ENCODE measurements at places on chromosomes 5 and 9. TPM values are rescaled to one million over a fixed set of nuclear protein-coding genes. Genes with fewer than 3 reads are reported as not detected.

DNA sequence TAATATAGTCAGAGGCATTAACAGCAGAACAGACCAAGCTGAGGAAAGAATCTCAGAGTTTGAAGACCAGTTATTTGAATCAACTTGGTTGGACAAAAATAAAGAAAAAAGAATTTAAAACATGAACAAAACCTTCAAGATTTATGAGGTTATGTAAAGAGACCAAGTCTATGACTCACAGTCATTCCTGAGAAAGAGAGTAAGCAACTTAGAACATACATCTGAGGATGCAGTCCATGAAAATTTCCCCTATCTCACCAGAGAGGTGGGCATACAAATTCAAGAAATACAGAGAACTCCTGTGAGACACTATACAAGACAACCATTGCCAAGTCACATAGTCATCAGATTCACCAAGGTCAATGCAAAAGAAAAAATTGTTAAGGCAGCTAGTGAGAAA, 17.4 kb upstream of the C9orf72 start:
- no peaks in the 10 kb centered on the region for H3K27me3 ChIP-seq
- H3K4me3 ChIP-seq, result no peak overlapping the region
- H3K27ac ChIP-seq, result no peak overlapping the region
- DNase-seq, result no peak

DNA sequence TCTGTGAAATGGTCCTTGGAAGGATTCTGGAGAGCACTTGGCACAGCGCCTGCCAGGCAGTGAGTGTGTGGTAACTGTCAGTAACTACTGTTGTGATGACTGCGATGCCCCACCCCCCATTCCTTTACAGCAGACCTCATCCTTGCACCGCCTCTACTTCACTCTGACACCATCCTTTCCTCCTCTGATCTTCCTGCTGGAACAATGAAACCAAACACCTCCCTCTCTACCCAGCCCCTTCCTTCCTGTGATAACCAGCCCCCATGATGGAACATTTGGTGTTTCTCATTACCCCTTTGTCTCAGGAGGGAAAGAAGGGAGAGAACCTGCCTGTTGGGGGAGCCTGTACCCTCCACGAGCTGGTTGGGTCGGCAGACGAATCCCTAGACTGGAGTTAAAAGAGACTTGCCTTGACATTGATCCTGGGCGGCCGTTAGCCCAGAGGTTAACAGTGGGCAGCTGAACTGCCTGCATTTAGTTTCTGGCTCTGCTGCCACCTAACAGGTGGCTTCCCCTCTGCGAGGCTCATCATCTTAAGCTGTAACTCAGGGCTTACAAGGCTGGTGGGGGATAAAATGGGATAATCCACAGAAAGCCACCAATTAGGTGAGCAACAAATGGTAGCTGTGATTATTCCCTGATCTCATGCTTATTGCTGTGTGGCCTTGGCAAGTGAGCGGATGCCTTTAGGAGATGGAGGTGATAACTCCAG, 34.2 kb upstream of the GRPEL2 start:
- DNase-seq, result peak; percentile 52
- H3K27me3 ChIP-seq, result no peaks in the 10 kb centered on the region
- no peaks in the 10 kb centered on the region for H3K36me3 ChIP-seq
- H3K27ac ChIP-seq, result no peak overlapping the region
- no peak overlapping the region for H3K4me3 ChIP-seq
- no peaks in the 10 kb centered on the region for H3K4me1 ChIP-seq

- no peak overlapping the region for H3K4me3 ChIP-seq
- no peaks in the 10 kb centered on the region for H3K27me3 ChIP-seq
- H3K36me3 ChIP-seq, result no peaks in the 10 kb centered on the region
- H3K27ac ChIP-seq, result no peak overlapping the region
- DNase-seq, result no peak
- no peaks in the 10 kb centered on the region for H3K4me1 ChIP-seq
Measured at GRCh38 chr9:16950051-16950450, 79.6 kb upstream of the BNC2 start.

- H3K36me3 ChIP-seq, result no peaks in the 10 kb centered on the region
- H3K4me1 ChIP-seq, result peaks cover 7% of the 10 kb centered on the region
- H3K4me3 ChIP-seq, result no peak overlapping the region
- H3K27me3 ChIP-seq, result no peaks in the 10 kb centered on the region
- no peak for DNase-seq
Measured at GRCh38 chr9:129172816-129173215, 5.2 kb downstream of the IER5L start.

- no peak for DNase-seq
- H3K4me1 ChIP-seq, result no peaks in the 10 kb centered on the region
- H3K4me3 ChIP-seq, result no peak overlapping the region
- H3K27me3 ChIP-seq, result no peaks in the 10 kb centered on the region
Measured at GRCh38 chr5:61477788-61478187, 145.7 kb downstream of the ZSWIM6 start.

- H3K4me3 ChIP-seq, result no peak overlapping the region
- DNase-seq, result no peak
- no peak overlapping the region for H3K27ac ChIP-seq
- H3K36me3 ChIP-seq, result no peaks in the 10 kb centered on the region
- no peaks in the 10 kb centered on the region for H3K27me3 ChIP-seq
Measured at GRCh38 chr5:961002-961710, 47.4 kb upstream of the NKD2 start.

GRCh38 chr5:89313804-89314588, 431.0 kb upstream of the MEF2C start:
- no peaks in the 10 kb centered on the region for H3K27me3 ChIP-seq
- DNase-seq, result no peak
- no peak overlapping the region for H3K27ac ChIP-seq

GRCh38 chr9:120715389-120715924, 1.2 kb upstream of the MEGF9 start:
- no peaks in the 10 kb centered on the region for H3K4me1 ChIP-seq
- peak; percentile 58 for DNase-seq
- H3K27ac ChIP-seq, result peak overlapping the region; percentile 91

DNA sequence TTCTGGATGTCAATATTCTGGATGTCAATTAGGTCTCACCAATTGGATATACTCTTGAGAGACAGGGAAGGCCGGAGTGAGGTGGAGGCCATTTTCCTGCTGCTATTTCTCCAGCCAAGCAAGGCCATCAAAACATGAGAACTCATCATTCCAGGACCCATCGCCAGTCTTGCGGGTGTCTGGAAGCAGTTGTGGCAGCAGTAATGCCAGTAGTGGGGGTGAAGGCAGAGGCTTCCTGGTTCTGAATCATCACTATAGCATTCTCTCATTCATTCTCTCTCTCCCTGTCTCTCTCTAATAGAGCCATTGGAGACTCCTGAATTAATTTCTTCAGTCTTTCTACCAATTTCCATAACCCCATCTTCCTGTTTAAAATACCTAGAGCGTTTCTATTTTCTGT, 71.8 kb downstream of the EGFLAM start:
- no peak overlapping the region for H3K4me3 ChIP-seq
- no peaks in the 10 kb centered on the region for H3K4me1 ChIP-seq
- no peak overlapping the region for H3K27ac ChIP-seq
- no peaks in the 10 kb centered on the region for H3K27me3 ChIP-seq
- DNase-seq, result no peak

DNA sequence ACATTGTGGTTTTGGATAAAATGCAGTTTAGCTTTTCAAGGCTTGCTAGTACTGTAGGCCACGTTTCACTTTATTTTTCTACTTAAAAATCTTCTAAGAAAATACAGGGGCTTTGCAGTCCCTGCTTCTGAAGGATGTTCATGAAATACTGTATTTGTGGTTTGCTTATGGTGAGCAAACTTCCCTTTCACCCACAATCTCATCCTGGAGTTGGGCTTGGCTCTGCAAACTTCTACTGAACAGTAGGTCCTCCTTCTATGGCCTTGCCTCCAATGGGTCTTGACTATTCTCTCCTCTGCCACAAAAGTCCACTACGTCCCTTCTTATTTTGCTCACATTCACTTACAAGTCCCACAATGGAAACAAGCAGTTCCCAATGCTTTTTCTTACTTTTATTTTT, 502.7 kb upstream of the KLF4 start:
- no peaks in the 10 kb centered on the region for H3K27me3 ChIP-seq
- no peaks in the 10 kb centered on the region for H3K4me1 ChIP-seq
- no peak for DNase-seq
- H3K36me3 ChIP-seq, result no peaks in the 10 kb centered on the region
- no peak overlapping the region for H3K4me3 ChIP-seq

DNA sequence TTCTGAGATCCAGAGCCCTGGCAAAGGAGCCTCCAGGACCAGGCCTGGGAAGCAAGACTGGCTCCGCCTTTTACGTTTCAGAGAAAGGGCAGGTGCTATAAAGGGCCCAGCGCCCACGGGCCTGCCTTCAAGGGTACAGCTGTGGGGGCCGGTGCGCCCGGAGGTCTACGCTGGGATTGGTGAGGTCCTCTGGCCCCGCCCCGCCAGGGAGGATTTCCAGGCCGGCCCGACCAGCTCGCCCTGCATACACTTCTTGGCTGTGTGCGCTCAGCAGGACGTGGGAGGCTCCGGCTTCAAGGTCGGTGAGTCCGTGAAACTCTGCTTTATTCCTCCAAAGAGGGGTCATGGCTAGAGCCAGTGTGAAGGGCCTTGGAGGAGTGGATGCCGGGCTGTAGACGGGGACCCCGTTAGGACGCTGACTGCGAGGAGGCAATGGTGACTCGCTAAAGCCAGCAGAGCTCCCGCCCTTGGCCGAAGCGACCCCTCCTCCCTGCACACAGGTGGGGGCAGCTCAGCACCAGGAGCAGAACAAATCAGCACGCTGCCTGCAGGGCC, at the start of gene CKMT2:
CKMT2 (plus strand) TSS at position 243 of the 555 bp plus-strand sequence. CDS start 17,811 bp downstream, outside the sequence.
- no peaks in the 10 kb centered on the region for H3K27me3 ChIP-seq
- H3K36me3 ChIP-seq, result no peaks in the 10 kb centered on the region
- peak; percentile 76 for DNase-seq

DNA sequence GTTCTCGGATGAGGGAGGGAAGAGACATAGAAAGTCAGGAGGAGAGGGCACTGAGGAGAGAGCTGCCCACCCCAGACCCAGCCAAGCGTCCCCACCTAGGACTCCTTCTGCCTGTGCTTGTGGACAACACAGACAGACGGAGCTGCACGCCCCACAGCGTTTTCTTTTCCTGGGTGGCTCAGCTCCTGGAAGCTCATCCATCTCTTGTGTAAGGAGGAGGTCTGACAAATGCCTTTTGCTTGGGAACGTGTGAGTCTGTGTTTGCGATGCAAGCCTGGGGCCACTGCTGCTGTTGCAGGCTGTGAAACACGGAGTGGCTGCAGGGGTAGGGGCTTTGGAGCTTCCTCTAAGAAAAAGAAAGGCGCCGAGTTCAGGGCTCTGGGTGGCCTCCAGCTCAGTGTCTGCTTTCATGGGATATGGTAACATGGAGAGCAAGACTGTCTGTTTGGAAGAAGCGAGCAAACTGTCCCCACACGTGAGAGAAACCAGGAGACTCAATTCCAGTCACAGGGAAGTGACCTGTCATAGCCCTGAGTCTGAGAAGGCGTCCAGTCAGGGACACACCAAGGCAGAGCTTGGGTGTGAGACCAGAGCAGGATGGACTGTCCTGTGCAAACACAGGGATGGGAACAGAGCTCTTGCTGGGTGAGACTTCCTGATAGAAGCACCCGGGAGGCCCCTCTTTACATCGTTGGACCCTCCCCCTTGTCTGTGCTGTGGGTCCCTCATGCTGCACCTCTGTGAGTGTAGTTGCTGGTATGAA, 42.7 kb downstream of the GADD45G start:
- no peaks in the 10 kb centered on the region for H3K27me3 ChIP-seq
- no peak overlapping the region for H3K4me3 ChIP-seq
- H3K27ac ChIP-seq, result peak overlapping the region; percentile 91
- no peak for DNase-seq

GRCh38 chr9:75873712-75874111, 16.8 kb upstream of the PCSK5 start:
- no peaks in the 10 kb centered on the region for H3K36me3 ChIP-seq
- no peak overlapping the region for H3K27ac ChIP-seq
- H3K27me3 ChIP-seq, result no peaks in the 10 kb centered on the region
- H3K4me1 ChIP-seq, result no peaks in the 10 kb centered on the region
- DNase-seq, result no peak

GRCh38 chr5:151825445-151825844, 53.7 kb downstream of the G3BP1 start:
- no peaks in the 10 kb centered on the region for H3K27me3 ChIP-seq
- H3K4me1 ChIP-seq, result no peaks in the 10 kb centered on the region
- H3K4me3 ChIP-seq, result no peak overlapping the region
- H3K36me3 ChIP-seq, result no peaks in the 10 kb centered on the region
- H3K27ac ChIP-seq, result no peak overlapping the region
- peak; percentile 42 for DNase-seq

DNA sequence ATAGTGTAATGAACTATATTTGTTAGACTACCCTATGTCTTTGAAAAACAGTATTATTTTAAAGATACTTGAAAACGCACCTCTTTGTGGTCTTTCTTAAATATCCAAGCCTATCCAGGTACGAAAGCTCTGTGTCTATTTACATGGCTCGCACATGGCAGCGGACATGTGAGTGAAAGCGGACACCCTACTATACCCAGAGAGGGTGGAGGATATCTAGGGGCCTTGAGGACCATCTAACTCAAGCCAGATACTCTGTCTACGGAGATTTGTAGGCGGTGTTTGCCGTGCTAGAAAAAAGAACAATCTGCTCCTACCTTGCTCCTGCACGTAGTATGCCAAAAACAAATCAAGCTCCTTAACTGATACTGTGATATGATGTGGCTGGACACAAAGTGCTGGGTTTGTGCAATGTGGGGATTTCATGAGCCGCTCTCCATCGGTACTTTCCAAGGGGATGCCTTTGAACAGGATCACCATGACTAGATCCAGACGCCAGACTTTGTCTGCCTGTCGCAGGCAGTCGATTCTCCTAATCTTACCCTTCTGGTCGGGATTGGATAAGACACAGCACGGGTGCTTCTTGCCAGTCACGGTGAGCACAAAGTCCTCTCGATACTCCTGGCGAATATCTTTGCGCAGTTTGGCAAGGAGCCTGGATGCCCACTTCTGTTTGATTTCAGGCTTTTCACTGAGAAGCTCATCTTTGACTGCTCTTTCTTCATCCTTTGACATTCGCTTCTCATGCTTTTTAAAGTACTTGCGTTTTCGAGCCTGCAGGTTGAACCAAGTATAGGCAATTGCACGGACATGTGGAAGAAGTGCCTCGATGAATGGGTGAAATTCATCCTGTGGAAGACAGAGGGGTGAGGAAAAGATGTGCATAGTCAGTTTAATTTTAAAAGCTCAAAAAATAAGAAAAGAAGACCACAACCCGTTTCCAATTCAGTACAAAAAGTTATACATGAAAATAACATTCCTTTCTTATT, 7.0 kb downstream of the NFIB start:
- no peak overlapping the region for H3K27ac ChIP-seq
- H3K36me3 ChIP-seq, result no peaks in the 10 kb centered on the region
- H3K4me1 ChIP-seq, result no peaks in the 10 kb centered on the region
- no peaks in the 10 kb centered on the region for H3K27me3 ChIP-seq
- DNase-seq, result no peak

PITX1 gene
- total RNA-seq, result not detected

SHC3 gene
- 3.5 TPM for total RNA-seq

CCDC171 gene
- total RNA-seq, result 22.1 TPM

TIGD6 gene
- 3.9 TPM for total RNA-seq

TXNDC8 gene
- not detected for total RNA-seq

ENTREP1 gene
- total RNA-seq, result 3.5 TPM

FAM174A gene
- total RNA-seq, result 20.9 TPM

Data from uterus (tissue), 4 donors.